Esophagus mucosa (tissue), 1 donor: ENCODE measurements at places on chromosomes 7 and 10. TPM values are rescaled to one million over a fixed set of nuclear protein-coding genes. Genes with fewer than 3 reads are reported as not detected.

GRCh38 chr7:131858611-131859010 lies 302.2 kb upstream of the PODXL start:
- ATAC-seq: no peak

Gene NPY
- not detected for total RNA-seq

- ATAC-seq: peak; percentile 51
Measured at GRCh38 chr7:923108-924041, 31.1 kb downstream of the ADAP1 start.

DNA sequence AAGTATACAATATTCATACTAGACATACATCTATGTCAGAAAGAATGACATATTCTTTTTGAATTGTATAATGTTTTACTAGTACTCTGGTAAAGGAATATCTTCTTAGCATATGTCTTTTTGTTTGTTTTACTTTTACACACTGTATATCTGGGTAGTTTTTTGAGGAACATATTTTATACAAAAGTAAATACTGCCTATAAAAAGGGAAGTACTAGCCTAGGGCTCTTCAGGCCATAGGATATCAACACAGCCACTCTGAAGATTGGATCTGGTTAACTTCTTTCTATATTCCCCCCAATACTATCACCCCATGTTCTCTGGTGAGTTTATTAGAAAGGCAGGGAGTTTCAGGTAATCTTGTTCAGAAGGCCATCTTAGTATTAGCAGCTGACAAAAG lies 134.6 kb downstream of the ZNF438 start:
- no peak for ATAC-seq

- ATAC-seq: no peak
Measured at GRCh38 chr10:123156078-123156477, 1.9 kb downstream of the BUB3 start.

- no peak for ATAC-seq
Measured at GRCh38 chr10:45403151-45403550, 29.1 kb downstream of the ALOX5 start.

DNA sequence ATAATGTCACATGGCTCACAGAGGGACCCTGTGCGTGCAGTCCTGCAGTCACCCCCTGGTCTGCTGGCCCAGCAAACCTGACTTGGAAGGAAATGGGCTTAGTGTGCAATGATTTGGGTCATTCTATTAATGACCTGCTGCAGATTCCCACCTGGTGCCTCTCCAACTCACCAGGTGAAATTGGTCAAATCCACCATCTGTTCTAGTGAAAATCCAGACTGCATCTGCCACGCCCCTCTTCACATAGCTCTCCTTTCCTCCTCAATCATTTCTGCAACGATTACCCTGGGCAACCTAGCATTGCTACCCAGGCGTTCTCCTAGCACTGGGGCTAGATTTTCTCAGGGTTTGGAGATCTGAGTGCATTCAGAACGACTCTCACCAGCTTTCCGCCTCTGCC lies 29.4 kb downstream of the SRRM3 start:
- ATAC-seq: no peak

Gene CDHR3
- total RNA-seq: 1.00 TPM

Gene STAMBPL1
- 2.5 TPM for total RNA-seq

GRCh38 chr10:121610798-121611323 lies 12.6 kb upstream of the FGFR2 start:
- peak; percentile 79 for ATAC-seq

- no peak for ATAC-seq
Measured at GRCh38 chr10:115024371-115024770, 68.8 kb upstream of the ATRNL1 start.

DNA sequence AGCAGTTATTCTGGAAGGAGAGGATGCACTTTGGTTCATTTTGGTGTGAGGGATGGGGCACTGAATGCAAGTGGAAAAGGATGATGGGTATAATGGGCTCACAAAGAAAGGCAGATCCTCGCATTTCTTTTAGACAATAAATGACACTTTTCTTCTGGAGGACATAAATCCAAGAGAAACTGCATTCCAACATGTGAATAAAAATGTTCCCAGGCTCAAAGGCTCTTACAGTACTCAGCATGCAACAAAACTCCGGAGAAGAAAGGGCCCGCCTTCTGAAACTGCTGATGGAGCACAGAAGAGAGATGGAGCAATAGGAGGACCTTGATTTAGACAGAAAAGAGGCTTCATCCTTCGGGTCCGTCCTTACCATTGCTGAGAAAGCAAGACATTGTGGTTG lies 538.2 kb upstream of the DPP6 start:
- no peak for ATAC-seq

DNA sequence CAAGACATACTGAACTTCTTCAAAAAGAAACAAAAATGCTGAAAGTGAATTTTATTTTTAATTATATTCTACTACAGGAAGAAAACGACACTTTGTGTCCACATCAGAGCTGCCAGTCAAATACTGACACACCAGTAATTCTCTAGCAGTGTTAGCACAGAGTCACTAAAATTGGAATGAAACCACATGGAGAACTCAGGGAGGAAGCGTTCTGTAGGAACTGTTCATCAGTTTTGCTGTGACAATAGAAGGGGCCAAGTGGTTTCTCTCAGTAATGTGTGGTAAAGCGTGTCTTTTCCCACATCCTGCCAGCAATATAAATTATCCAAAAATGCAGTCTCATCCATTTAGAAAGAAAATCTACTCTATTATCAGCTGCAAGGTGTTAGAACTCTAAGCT lies 683.3 kb downstream of the GRM8 start:
- no peak for ATAC-seq

DNA sequence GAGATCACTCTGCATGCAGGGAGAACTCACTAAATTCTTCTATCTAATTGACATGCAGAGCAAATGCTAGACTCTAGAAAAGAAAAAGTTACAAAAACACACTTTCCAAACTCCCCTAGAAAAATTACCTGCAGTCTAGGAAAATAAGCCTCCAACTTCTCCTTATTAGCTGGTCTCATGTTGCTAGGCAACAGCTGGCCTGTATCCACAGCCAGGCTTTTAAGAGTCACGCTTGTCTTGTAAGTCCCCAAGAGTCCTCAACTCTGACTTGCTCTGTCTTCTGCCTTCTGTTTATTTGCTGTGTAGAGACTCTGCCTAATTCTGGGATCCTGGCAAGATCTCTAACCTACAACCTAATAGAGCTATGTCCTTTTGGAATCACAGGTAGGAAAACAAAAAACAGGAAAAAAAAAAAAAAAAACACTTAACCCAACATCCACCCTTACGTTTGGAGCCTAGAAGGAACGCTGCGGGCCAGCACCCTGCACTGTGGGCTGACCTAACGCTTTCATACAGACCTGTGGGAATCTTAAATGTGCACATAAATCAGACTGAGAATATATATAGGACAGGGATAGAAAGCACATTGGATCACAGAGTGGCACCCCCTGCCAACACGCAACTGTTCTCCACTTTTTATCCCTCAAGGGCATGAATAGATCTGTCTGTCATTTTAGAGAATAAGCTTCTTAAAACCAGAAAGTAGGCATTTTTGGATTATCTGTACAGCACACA lies 117.0 kb upstream of the PTPRZ1 start:
- no peak for ATAC-seq

Gene GIMAP4
- 3.4 TPM for total RNA-seq

Gene FBXO24
- 0.32 TPM for total RNA-seq

DNA sequence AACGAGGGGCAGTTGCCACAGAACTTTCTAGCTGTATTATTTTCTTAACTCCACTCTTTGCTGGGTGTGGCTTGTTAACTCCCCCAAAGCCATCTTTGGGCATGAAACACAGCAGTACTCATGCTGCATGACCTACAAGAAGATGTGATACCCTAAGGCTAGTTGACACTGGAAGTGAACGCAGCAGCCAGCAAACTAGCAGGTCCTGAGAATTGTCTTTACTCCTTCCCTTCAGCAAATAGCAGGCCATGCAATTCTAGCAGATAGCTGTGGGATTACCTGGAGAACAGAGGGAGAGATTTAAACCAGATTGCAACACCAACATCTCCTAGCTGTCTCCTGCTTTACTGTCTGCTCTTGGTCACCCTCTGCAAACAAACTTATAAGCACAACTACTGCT lies 688.0 kb upstream of the ZWINT start:
- ATAC-seq: no peak
